Posterior vena cava (tissue), 2 donors: ENCODE measurements at places on chromosomes 16 and 17. TPM values are rescaled to one million over a fixed set of nuclear protein-coding genes. Genes with fewer than 3 reads are reported as not detected.

UTS2R gene
- total RNA-seq = not detected

ZNF423 gene
- 29.3 TPM for total RNA-seq

STAT5B gene
- 88.6 TPM for total RNA-seq

KRTAP4-1 gene
- total RNA-seq = not detected

SLFN14 gene
- not detected for total RNA-seq

NME1 gene
- 48.8 TPM for total RNA-seq

HIGD1B gene
- 1.9 TPM for total RNA-seq

ACTG1 gene
- 1,410 TPM for total RNA-seq

RASL10B gene
- total RNA-seq = 1.1 TPM

TMEM204 gene
- 23.7 TPM for total RNA-seq

BCL6B gene
- total RNA-seq = 29.7 TPM

TBC1D3 gene
- not detected for total RNA-seq

SAT2 gene
- total RNA-seq = 63.3 TPM

WWP2 gene
- total RNA-seq = 42.3 TPM

AGRP gene
- total RNA-seq = not detected
